ENCODE measurements at places on chromosomes 2 and 18.

GRCh38 chr2:217105733-217106649 lies 246.1 kb upstream of the TNP1 start:
- DNase-seq: no peak

GRCh38 chr2:205424326-205424725 lies 258.0 kb upstream of the NRP2 start:
- DNase-seq: no peak

GRCh38 chr2:46997329-46997728 lies 81.7 kb upstream of the MCFD2 start:
- no peak for DNase-seq

DNA sequence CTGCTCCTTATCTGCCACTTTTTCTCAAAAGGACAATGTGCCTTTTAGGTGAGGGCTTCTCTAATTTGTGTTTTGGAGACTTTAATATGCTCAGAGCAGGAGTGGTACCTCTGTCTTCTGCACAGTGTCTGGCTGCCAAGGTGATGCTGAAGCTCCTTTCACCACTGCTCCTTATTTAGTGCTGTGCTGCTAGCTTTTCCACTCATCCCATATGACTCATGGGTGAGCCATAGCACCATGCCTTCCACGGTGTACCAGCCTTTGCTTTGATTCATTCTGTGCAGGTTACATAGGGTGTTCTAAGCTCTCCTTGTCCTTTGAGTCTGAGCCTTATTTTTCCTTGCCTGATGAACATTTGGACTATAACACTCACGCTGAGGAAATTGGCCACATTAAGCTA lies 202.4 kb downstream of the ARL6IP6 start:
- DNase-seq: no peak

DNA sequence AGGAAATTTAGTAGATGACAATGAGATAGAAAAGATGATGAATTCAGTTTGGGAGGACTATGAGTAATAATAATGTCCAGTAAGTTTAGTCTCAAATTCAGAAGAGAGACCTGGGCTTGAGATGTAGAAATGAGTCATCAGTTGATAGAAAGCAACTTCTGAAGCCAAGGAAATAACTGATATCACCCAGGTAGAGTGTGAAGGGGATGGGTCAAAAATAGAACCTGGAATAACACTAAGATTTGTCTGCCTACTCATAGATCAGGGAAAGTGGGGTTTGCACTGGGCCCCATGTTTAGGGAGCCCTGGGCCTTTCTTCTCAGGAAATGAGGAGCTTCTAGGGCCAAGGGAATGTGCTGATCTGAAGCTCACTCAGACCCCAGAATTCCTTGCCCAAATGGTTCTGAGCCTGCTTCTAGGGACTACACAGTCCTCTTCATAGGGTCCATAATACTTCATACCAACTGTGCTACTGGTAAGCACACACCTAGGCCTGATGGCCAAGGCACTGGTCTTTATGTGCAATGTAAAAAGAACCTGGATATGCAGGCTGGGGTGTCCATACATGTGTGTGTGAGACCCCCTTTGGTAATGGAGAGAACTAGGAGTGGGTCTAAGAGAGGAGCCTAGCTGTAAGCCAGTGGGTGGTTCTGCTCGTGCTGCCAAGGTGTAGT lies 141.2 kb downstream of the IKZF2 start:
- no peak for DNase-seq

GRCh38 chr2:108460345-108461037 lies 11.5 kb downstream of the GCC2 start:
- no peak for DNase-seq

- no peak for DNase-seq
Observed at GRCh38 chr18:45745817-45746461, 22.0 kb downstream of the SLC14A1 start.

DNA sequence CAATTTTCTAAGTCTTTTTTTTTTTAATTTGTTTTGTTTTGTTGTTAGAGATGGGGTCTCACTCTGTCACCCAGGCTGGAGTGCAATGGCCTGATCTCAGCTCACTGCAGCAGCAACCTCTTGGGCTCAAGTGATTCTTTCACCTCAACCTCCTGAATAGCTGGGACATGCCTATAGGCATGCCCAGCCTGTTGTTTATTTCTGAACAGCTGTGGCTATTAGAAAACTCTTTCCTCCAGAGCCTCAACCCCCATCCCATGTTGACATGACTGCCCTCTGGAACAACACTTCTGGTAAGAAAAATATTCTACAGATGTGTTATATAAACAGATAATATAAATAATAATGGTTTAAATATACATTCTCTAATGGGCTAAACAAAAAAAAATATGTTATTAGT lies 44.4 kb upstream of the TWSG1 start:
- no peak for DNase-seq

DNA sequence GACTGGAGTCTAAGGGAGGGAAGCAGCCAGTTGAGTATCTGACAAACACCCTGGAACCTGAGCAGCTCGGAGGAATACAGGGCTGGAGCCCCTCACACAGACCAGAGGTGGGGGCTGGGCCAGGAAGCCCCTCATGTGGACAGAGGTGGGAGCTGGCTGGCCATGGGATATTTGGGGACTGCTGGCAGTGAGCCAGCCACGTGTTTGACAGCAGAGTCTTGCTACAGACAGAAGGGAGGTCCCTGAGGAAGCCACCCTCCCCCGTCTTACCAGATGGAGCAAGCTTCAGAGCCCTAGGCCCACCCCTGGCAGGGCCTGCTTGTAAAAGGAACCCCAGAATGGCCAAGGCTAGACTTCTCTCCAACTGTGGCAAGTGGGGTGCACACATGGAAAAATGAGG lies 3.6 kb upstream of the MTERF4 start:
- DNase-seq: no peak

DNA sequence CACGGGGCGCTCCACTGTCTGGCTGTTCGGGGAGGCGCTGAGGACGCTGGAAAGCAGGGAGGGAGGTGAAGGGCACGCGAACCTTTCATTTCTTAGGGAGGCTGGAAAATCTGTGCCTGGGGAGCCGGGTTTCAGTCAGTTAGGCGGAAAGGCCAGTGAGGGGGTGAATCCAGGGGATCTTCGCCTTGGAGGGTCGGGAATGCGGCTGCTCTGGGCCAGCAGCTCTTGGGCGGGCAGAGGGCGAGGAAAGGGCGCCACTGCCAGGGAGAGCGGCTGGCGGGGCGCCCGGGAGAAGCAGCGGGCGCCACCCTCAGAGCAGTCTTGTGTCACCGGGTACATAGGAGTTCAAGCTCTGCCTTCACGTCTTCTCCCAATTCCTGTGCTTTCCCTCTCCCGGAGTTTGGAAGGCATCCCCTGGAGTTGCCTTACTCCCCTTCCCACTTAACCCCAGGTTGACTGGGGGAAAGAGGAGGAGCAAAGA lies 1.4 kb downstream of the CCDC85A start:
- DNase-seq: no peak

DNA sequence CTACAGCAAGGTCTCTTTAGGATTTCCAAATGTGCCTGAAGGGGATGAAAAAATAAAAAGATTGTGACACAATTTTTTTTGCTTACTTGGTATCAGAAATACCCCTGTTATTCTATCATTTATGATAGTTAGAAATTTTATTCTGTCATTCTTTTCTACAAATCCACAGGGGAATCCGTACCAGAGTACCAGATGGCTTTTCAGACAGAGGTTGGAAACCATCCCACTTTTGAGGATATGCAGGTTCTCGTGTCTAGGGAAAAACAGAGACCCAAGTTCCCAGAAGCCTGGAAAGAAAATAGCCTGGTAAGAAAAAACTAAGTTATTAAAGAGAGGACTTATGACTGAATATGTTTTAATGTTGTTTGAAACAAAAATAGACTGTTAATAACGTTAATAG lies 92.6 kb upstream of the FAM117B start:
- DNase-seq: no peak

- DNase-seq: no peak
Observed at GRCh38 chr2:206408323-206409320, 34.7 kb upstream of the ADAM23 start.

DNA sequence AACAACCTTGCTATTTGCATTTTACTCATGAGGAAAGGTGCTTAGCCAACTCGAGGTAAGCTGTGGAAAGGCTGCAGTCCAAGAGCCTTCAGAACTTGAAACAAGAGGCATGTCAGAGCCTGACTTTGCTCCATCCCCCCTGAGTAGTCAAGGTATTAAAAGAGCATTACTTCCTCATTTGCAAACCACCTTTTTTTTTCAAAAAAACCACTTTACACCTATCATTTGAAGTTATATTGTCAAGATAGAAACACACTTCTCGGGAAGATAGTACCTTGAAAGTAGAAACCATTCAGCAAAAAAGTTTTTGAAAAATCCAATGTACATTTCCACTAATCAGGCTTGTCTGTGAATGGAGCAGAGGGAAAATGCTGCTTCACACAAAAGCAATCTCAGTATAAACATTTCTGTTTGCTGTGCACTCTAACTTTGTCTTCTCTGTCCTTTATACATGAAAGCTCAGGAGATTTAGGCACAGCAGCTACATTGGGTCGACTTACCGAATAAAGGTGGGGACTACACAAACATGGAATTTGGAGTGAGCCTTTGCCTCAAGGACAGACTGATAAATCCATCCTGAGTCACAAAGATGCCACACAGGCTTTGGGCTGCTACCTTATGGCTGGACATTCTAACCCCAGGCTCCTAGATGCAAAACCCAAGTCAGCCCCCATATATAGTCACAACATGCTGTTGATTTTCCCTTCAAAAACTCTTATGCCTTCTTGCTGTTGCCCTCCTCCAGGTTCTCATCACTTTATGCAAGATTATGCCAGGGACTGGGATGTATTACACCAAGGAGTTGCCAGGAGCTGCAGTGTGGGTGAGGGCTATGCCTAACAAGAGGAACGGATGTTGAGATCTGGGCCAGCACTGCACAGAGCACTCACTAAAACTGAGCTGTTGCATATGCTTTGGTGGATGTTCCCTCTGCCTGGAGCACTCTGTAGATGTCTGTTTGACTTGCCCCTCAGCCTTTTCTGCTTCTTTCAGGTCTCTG lies 41.4 kb upstream of the EML4 start:
- no peak for DNase-seq

- no peak for DNase-seq
Observed at GRCh38 chr2:232488097-232488711, 570 bp upstream of the ECEL1 start.

- no peak for DNase-seq
Observed at GRCh38 chr18:35041815-35042387, 688 bp downstream of the MAPRE2 start.

DNA sequence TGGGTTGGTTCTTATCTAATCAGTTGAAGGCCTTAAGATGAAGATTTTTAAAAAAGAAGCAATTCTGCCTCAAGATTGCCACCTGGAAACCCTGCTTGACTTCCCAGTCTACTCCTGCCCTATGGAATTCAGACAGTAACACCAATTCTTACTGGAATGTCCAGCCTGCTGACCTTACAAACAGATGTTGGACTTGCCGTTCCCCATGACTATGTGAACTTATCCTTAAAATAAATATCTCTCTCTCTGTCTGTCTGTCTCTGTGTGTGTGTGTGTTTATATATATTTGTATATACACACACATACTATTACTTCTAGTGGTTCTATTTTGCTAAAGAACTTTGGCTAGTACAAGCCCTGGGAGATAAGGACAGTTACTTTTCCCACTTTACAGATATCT lies 675.3 kb downstream of the SLC4A3 start:
- DNase-seq: no peak

DNA sequence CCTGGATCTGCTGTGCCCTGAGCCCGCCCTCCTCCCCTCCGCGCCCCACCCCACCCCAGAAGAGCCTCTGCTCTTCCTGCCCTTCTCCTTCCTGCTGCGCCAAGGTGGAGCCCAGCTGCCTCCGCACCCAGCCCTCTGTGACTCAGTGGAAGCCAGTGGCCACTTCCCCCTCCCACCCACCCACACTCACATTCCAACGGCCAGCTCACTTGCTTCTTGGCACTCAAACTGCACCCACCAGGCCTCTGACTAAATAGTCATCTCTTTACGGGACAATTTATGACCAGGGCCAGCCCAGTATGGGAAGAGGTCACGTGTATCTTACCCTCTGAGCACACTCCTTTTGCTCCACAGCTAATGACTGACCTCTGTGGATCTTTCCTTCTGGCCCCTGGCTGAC lies 150.4 kb upstream of the SLC1A4 start:
- DNase-seq: no peak

DNA sequence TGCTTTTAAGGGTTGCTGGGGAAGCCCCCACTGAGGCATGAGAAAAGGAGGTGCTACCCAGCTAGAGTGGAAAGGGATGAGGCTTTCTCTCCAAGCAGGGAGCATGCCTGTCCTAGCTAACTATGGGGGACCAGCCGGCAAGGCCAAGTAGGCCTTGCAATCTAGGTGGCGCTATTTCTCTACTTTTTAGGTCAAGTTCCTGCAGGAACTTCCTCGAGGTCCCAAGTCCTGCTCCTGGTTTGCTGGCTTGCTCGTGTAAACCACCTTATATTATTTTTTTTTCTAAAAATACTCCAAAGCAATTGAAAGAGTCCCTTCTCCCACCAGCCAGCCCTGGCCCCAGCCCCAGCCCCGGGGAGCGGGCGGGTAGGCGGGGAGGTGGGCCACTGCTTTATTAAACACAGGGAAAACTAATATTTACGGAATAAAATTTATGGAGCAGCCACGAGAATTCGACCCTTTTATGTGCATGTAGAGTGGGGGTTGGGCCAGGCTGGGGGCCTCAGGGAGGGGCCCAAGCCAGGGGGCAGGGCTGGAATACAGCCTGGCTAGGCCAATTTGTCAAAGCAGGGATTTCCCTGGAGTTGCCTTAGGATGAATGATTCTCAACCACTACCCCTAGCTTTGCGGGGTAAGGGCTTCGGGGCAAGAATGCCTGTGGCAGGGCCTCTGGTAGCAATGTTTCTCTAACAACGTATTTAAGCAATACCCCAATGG lies 12.8 kb upstream of the IHH start:
- no peak for DNase-seq

DNA sequence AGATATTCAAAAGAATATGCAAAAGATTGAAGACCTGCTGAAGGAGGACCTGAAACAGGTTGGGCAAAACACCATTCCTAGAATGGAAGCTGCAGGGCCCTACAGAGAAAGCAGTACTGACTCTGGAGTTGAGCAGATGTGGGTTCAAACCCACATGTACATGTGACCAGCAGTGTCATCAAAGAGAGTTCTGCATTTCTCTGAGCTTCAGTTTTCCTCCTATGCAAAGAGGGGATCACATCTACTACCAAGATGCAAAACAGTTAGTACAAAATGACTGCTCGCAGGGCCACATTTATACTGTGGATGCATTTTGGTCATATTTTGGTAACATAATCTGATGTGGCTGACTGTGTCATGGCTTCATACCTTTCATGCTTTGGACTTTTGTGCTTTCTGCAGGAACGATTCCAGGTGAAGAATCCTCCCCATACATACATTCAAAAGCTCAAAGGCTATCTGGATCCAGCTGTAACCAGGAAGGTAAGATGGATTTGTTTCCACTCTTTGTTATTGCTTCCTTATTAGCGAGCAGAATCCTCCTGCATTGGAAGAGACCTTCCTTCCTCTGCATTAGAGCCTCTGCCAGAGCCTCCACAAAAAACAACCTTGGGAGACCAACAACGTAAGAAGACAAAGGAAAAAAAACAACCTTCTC lies 174.8 kb downstream of the PRPF40A start:
- no peak for DNase-seq

DNA sequence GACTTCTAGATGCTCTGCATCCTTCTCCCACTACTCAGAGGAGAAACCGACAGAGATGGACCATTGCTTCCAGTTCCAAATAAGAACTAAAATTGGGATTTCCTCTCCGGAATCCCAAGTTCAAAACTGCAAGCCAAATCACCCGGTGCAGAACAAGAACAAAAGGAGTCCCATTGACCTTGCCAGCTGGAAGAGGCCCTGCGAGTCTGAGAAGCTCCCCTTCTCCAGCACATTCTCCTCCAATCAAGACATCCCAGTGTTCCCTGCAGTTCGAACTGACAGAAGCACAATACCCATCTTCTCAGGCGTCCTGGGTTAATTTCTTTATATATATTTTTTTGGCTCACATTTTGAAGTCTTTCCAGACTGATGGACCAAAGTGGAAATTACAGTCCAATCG lies 195.3 kb upstream of the MEIS1 start:
- no peak for DNase-seq

Data from SIG-M5 (cell line).